ENCODE measurements at places on chromosomes 7 and 10.

DNA sequence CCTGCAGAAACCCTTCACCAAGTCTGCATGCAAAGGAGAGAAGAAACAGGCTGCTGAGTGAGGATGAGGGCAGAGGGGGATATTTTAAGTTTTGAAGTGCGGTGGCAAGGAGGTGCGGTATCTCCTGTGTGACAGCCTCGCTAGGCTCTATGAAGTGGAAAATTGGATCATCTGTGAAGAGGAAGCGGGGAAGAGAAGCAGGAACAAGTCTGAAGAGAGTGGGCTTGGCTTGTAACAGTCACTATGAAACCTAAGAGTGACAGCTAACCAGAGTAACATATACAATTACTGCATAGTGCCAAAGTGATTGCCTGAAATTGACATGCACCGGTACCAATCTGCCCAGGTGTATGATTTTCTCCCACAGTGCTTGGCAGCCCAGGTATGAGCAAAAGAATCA is 287.5 kb upstream of the KLF14 start:
- no peak for DNase-seq

DNA sequence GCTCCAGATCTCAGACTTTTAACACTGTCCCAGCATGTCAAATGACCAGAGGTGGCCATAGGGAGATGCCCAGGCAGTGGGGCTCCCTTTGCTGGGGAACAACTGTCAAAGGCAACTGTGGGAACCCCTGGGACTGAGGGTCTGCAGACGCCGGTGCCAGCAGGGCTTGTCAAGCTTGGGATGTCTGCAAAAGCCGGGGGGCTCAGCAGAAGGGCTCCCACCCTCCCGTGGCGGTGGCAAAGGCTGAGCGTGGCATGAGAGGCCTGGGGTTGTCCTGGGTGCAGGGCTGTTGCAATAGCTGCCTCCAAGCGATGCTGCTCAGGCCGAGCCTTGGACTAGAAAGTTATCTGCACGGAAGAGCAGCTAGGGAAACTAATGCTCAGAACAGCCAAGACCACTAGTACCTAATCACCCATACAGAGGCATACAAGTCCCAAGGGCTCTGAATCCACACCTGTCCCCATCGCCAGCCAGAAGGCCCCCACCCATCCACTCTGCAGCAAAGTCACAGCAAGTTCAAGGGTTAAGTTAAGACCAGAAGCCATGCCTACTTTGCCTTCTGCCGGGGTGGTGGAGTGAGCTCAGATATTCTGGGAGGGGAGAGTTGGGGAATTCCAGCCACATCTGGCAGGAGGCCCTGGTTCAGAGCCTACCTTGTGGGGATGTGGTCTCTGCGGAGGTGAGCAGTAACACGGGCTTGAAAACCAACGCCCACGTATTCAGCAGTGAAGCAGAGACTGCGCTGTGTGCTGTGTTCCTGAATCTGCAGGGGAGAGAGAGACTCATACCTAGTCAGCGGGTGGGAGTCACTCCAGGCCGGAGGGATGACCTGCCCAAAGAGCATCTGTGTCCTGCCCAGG is 4.6 kb downstream of the SH2B2 start:
- DNase-seq: no peak

DNA sequence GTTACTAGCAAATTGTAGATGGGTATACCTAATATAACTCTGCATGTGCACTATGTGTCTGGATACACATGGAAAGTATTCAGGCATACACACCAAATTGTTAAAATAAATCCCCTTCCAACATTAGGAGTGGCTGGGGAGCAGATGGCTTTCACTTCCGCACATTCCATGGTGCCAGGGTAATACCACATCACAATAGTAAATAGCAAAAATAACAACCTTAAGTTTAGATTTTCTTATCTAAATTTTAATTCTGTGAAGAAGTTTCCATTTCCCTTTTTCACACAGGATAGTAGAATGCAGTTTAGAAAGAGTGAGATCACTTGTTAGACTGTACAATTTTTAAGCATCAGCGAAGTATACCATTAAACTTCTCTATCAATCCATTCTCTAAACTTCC is 5.8 kb upstream of the ALOX5 start:
- DNase-seq: no peak

DNA sequence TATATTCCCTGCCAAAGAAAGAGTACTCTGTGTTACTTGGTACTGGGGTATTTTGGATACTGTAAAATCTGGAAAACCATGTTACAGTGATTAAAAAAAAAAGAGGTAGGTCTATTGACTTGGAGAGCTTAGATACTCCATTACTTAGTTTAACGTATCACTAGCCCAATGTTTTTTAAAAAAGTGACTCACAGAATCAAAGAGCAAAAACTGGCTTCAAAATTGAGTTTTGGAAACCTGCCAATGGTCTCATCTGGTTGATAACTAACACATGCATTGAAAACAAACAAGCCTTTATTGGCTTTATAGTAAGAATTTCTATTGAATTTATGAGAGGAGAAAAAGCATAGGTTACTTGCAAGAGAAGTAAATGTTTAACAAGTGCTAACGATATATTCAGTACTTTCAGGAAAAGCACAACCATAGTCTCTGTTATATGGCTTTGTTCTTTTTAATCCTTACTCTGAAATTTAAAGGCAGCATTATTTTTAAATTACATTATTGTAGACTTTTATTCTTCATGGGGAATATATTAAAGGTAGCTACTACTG is 563.3 kb upstream of the SORCS1 start:
- DNase-seq: no peak

- DNase-seq: no peak
Measured at GRCh38 chr10:126058104-126058503, 161.7 kb downstream of the FANK1 start.
